Endothelial cell of umbilical vein (primary cell): ENCODE measurements at places on chromosomes 6 and 20. TPM values are rescaled to one million over a fixed set of nuclear protein-coding genes. Genes with fewer than 3 reads are reported as not detected.

The PNPLA1 gene
- total RNA-seq: not detected in 2 replicates

The ANKRD60 gene
- not detected in 2 replicates for total RNA-seq

The OOEP gene
- total RNA-seq: not detected in 2 replicates

The PTGIS gene
- total RNA-seq: 4.4 and 6.2 TPM in 2 replicates

The CST2 gene
- not detected in 2 replicates for total RNA-seq

The POM121L2 gene
- not detected in 2 replicates for total RNA-seq

The OPRM1 gene
- total RNA-seq: not detected in 2 replicates

The PRR18 gene
- total RNA-seq: not detected in 2 replicates

The WFDC5 gene
- not detected in 2 replicates for total RNA-seq

The C20orf96 gene
- 17.0 and 20.0 TPM in 2 replicates for total RNA-seq

The CGA gene
- not detected in 2 replicates for total RNA-seq

The SESN1 gene
- 15.6 and 17.3 TPM in 2 replicates for total RNA-seq

The OR2H1 gene
- not detected in 2 replicates for total RNA-seq

The SMLR1 gene
- not detected in 2 replicates for total RNA-seq

The GATA5 gene
- not detected in 2 replicates for total RNA-seq

The TCF21 gene
- total RNA-seq: not detected in 2 replicates

The SLCO4A1 gene
- 3.3 and 4.1 TPM in 2 replicates for total RNA-seq

The ANGPT4 gene
- not detected in 2 replicates for total RNA-seq

The TRAPPC3L gene
- 0.38 TPM in 1 of 2 replicates, not detected in the other for total RNA-seq

The RANBP9 gene
- 40.2 and 44.4 TPM in 2 replicates for total RNA-seq

The WDR27 gene
- total RNA-seq: 69.7 and 75.2 TPM in 2 replicates

The DPPA5 gene
- total RNA-seq: not detected in 2 replicates

The LY6G6F gene
- not detected in 2 replicates for total RNA-seq

The ADGRF5 gene
- total RNA-seq: 37.9 and 50.0 TPM in 2 replicates

The ISM1 gene
- total RNA-seq: not detected in 2 replicates

The INSM1 gene
- total RNA-seq: not detected in 2 replicates

The TNFRSF6B gene
- 0.69 TPM in 1 of 2 replicates, not detected in the other for total RNA-seq

The CCN6 gene
- total RNA-seq: not detected in 2 replicates

The ENPP1 gene
- 1.4 and 1.5 TPM in 2 replicates for total RNA-seq

The RAET1G gene
- 0.74 and 1.6 TPM in 2 replicates for total RNA-seq

The CST1 gene
- total RNA-seq: 2.2 TPM in 1 of 2 replicates, not detected in the other

The HCRTR2 gene
- total RNA-seq: not detected in 2 replicates

The SLC2A10 gene
- 11.1 and 11.2 TPM in 2 replicates for total RNA-seq

The MAS1 gene
- not detected in 2 replicates for total RNA-seq

The EYA4 gene
- total RNA-seq: not detected in 2 replicates

The PRPH2 gene
- 0.40 and 0.48 TPM in 2 replicates for total RNA-seq

The SUPT3H gene
- 8.4 and 9.8 TPM in 2 replicates for total RNA-seq

The CDSN gene
- total RNA-seq: not detected in 2 replicates

The SIRPB1 gene
- total RNA-seq: 6.5 and 9.5 TPM in 2 replicates

The HMGCLL1 gene
- total RNA-seq: not detected in 2 replicates

The SLC13A3 gene
- total RNA-seq: 0.09 and 0.40 TPM in 2 replicates

The CENPB gene
- total RNA-seq: 82.2 and 90.3 TPM in 2 replicates

The ARMH2 gene
- total RNA-seq: not detected in 2 replicates

The FAXC gene
- total RNA-seq: 3.6 and 8.4 TPM in 2 replicates

The AIF1 gene
- total RNA-seq: not detected in 2 replicates

The C20orf204 gene
- 5.8 and 6.0 TPM in 2 replicates for total RNA-seq

The NKX2-4 gene
- not detected in 2 replicates for total RNA-seq

The LY6G6D gene
- total RNA-seq: not detected in 2 replicates

The REM1 gene
- total RNA-seq: not detected in 2 replicates

The PRDM13 gene
- not detected in 2 replicates for total RNA-seq

The CTSZ gene
- total RNA-seq: 299 and 304 TPM in 2 replicates

The ATP9A gene
- total RNA-seq: 35.2 and 41.5 TPM in 2 replicates

The CBLN4 gene
- total RNA-seq: not detected in 2 replicates

The DCDC2 gene
- not detected in 2 replicates for total RNA-seq

The ZC2HC1B gene
- total RNA-seq: not detected in 2 replicates

The COL9A1 gene
- total RNA-seq: not detected in 2 replicates

The RBPJL gene
- not detected in 2 replicates for total RNA-seq

The PHACTR3 gene
- not detected in 2 replicates for total RNA-seq

The LAMA4 gene
- total RNA-seq: 629 TPM in 2 replicates

The COL10A1 gene
- total RNA-seq: not detected in 2 replicates
